ENCODE measurements at places on chromosomes 6 and 20.

- DNase-seq: no peak
Observed at GRCh38 chr6:161029195-161029809, 37.7 kb downstream of the MAP3K4 start.

- no peak for DNase-seq
Observed at GRCh38 chr6:77133031-77133430, 330.3 kb downstream of the HTR1B start.

DNA sequence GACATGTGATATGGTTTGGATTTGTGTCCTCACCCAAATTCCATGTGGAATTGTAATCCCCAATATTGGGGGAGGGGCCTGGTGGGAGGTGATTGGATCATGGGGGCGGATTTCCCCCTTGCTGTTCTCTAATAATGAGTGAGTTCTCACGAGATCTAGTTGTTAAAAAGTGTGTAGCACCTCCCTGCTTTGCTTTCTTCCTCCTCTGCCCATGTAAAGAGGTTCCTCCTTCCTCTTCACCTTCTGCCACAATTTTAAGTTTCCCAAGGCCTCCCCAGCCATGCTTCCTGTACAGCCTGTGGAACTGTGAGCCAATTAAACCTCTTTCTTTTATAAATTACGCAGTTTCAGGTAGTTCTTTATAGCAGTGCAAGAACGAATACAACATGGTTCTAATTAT lies 2.1 kb upstream of the ZNF451 start:
- no peak for DNase-seq

DNA sequence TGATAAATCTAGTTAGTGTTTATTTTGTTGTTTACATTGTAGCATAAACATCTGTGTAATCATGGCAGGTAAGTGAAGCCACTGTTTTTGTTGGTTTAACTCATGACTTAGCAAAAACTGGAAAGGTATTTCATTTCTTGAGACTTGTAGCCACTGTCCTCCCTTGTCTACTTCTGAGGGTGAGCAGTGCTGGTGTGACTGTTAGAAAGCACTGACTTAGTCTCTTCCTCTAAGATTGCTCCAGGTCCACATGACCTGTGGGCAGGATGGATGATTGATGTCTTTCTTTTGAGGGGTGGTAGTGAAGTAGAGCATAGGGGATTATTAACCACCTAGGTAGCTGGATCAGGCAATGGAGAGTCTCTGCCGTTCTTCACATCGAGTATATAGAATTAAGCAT lies 203.8 kb downstream of the ARID1B start:
- no peak for DNase-seq

GRCh38 chr6:152736687-152737273 lies 13.8 kb upstream of the VIP start:
- no peak for DNase-seq

- DNase-seq: no peak
Observed at GRCh38 chr6:149910721-149911151, 12.2 kb downstream of the RAET1G start.

DNA sequence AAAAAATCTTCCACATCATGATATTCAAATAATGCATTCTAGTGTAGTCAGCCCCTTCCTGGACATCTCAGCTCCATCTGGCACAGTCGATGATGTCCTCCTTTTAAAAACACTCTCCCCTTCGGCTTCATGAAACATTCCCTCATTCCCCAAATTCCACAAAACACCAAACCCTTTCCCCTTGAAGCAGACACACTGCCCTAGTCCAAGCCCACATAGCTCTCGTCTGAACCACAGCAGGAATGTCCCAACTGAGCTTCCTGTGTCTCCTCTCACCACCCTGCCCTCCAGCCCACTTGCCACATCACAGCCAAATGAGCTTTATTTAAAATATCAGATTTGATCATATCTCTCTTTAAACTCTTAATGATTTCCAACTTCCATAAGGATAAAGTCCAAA lies 106.4 kb upstream of the CARMIL1 start:
- no peak for DNase-seq

GRCh38 chr6:36349240-36349639 lies 12.6 kb upstream of the BNIP5 start:
- no peak for DNase-seq

DNA sequence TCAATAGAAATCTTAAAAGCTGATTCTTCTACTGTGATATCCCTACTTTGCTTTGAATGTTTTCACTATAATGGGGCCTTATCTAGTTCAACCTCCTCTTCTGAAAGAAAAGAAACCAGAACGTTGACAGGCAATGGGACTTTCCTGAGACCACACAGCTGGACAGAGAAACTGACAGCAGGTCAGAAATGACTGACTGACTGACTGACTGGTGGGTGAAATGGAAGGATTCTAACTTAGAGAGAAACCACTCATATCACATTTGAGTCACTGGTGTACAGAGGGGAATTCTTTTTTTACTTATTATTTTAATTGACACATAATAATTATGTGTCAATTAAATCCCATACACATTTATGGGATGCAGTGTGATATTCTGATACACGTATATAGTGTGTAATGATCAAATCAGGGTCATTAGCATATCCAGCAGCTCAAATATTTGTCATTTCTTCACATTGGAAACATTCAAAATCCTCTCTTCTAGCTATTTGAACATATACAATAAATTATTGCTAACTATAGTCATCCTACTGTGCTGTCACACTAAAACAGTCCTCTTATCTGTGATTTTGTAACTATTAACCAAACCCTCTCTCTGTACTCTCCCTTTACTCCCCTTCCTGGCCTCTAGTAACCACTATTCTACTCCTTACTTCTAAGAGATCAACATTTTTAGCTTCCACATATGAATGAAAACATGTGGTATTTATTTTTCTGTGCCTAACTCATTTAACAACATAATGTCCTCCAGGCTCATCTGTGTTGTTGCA lies 64.8 kb upstream of the NRSN1 start:
- no peak for DNase-seq

GRCh38 chr6:134093007-134093573 lies 40.7 kb upstream of the SLC2A12 start:
- DNase-seq: no peak

DNA sequence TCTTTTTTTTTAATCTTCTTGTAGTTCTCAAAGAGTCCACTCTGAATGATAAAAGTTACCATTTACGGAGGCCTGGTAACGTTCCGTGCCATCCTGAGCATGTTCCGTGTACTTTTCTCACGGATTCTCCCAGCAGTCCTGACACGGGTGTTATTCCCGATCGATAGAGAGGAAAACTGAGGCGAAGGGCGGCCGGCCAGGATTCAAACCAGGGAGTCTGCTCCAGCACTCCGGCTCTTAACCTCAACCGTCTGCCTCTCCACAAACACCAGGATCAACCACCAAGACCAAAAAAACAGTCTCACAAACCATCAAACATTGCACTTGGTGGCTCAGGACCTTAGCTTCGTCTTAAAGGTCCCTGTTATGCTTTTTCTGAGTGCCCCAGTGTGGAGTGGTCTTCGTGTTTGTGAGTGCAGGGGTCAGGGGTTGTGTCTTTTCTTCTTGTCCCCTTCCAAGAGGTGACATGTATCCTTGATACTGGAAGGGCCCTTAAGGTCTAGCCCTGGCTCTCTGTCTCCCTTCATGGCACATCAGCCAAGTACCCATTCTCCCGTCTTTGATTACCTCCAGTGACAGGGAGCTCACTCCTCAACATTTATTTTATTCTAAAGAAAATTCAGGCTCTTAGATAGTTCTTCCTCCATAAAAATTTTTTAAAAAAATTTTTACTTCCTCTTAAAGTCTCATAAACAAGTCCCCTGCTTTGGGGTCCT lies 35.1 kb downstream of the SRC start:
- DNase-seq: no peak

DNA sequence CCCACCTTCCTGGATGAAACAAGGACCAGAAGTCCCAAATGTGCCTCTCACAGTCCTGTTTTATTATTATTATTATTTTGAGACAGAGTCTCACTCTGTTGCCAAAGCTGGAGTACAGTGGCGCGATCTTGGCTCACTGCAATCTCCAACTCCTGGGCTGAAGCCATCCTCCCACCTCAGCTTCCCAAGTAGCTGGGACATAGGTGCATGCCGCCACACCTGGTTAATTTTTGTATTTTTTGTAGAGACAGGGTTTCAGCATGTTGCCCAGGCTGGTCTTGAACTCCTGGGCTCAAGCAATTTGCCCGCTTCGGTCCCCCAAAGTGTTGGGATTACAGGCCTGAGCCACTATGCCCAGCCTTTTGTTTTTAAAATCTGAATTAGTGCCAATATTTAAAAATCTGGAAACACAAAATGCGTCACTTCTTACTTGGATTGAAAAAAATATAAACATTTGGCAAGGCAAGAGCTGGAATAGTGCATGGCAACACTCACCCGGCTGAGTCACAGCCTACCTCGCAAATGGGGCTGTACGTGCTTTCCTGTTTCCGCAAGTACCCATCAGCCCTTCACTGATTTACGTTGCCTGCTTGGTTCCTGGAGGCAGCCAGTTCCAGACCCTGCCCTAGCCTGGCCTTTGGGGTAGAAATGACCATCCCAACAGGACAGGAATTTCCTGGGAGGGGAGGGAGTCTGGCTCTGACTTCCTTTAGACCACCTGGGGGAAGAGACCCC lies 6.3 kb downstream of the SDCBP2 start:
- DNase-seq: no peak

GRCh38 chr20:9211016-9211760 lies 142.3 kb downstream of the PLCB4 start:
- DNase-seq: no peak

GRCh38 chr6:29603456-29603855 lies 18.5 kb downstream of the OR2H2 start:
- DNase-seq: no peak

GRCh38 chr6:63640062-63640461 lies 4.5 kb downstream of the PHF3 start:
- DNase-seq: no peak

DNA sequence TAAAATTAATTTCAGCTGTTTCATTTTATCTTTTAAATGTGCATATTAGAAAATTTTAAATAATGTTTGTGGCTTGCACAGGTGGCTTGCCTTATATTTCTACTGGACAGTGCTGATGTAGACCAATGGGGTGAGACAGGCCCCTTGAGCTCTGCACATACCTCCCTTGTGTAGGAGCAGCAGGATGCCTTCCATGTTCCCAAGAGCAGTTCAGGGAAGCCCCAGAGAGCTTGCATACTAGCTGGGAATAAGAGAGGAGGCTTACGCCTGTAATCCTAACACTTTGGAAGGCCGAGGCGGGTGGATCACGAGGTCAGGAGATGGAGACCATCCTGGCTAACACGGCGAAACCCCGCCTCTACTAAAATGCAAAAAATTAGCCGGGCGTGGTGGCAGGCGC lies 61.4 kb downstream of the RFPL4B start:
- no peak for DNase-seq

DNA sequence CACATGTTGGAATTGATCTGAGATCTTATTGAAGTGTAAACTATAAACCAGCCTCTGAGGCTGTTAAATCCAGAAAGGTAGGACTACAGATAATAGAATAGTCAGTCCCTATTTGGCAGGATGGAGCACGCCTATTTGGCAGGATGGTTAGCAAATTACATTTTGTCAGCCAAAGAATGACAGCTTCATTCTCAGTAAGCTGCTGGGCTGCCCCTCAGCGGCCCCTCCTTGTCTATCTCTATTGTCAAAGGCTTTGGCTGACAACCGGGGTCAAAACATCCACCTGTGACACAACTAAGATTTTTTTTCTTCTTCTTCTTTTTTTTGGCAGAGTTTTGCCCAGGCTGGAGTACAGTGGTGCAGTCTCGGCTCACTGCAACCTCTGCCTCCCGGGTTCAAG lies 123.4 kb upstream of the ECI2 start:
- DNase-seq: no peak

DNA sequence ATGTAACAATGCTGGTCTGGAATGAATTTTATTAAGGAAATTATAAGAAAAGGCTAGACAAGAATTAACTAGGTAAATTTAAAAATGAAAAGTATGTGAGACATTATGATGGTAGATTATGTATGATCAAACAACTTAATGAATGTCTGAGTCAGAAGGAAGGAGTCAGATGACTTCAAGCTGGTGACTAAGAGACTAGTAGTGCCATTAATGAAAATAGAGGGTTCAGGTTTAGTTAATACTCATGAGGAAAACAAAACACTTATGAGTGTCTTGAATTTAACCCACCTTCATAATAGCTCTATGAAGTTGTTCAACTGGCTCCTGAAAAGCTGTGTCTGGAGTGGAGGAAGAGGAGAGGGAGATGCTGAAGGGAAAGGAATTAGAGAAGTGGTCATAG lies 256.3 kb downstream of the ADGRB3 start:
- no peak for DNase-seq

GRCh38 chr20:10472871-10473270 lies 37.8 kb downstream of the SLX4IP start:
- DNase-seq: no peak

- DNase-seq: no peak
Observed at GRCh38 chr20:1734269-1734858, 76.8 kb upstream of the SIRPG start.

DNA sequence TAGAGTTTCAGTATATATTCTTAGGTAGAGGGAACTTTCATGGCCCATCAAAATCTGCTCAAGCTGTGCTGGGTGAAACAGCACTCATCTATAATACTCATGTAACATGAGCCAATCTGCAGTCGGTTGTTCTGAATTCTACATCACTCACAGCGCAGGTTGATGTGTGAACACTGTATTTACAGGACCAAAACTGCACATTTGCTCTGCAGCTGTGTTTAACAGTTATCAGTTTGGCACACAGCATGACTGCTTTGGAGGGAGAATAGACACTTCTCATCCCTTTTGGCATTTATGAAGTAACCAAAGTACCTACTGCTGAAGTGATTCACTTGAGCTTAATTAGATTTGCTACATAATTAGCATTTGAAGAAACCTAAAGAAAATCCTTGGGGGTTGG lies 225.1 kb downstream of the BCKDHB start:
- DNase-seq: no peak

DNA sequence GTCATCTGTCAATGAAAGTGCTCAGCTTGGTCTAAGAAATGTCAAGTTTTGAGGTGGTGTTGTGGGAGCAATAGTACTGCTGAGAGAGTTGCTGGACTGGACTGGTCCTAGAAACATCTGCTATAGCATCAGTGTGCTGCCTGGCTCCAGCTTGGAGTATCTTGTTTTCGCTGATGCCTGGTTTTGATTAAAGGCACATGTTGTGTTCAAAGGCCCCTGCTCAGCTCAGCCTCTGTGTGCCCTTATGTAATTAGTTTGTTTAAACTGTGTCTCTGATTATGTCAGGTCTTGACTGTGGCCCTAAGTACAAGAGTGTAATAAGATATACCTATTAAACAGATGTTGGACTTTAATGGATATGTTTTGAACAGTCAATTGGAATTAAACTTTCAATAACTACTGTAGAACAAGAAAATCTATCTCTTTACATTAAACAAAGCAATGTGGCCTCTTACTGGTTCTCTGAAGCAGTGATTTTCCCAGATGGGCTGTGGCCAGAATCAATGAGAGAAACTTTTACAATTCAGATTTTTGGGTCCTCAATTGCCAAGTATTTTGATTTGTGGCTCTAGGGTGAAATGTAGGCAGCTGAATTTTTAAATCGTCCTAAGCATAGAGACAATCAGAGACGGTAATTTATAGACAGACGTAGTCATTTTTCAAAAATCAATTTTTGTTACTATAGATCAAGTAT lies 668.2 kb downstream of the DHX35 start:
- no peak for DNase-seq

- DNase-seq: no peak
Observed at GRCh38 chr6:106184629-106185028, 98.5 kb downstream of the PRDM1 start.

GRCh38 chr6:102670735-102671134 lies 1277.2 kb downstream of the GRIK2 start:
- no peak for DNase-seq

Measured in stimulated activated CD8-positive, alpha-beta memory T cell treated with anti-CD3 and anti-CD28 coated beads, Interleukin-4, amount 100 ng/mL, for 24 hours (primary cell).